ENCODE measurements at places on chromosomes 12 and 14.

DNA sequence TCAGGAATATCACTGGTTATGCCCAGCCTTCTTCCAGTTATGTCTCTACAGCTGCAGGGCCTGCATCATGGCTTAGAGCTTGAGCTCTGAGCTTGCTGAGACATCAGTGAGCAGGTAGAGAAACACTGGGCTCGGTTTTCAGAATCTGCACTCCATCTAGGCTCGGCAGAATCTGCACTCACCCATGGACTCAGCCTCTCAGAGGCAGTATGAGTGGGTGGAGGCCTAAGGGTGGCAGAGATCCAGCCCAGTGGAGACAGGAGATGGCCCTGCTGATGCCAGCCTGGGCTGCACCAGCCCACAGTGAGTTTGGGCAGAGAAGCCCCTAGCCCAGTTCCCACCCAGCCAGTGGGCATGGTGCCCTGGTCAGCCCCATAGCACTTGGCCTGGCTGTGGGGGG, 12.8 kb downstream of the KRT80 start:
- DNase-seq: no peak

- DNase-seq: no peak
Measured at GRCh38 chr12:90695415-90695814, 259.6 kb downstream of the CCER1 start.

DNA sequence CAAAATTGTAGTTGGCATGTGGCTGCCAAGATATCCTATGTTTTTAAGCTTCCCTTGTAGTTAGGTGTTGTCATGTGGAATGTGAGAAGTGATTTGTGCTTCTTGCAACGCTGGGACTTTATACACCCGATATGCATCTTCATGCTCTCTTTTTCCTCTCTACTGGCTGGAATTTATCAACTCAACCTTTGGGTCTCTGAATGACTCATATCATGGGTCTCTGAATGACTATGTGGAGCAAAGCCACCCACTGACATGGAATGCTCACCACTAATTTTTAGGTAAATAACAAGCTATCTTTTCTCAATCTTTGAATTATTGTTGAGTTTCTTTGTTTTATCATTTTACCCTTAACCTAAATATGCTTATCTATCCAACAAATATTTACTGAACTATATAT, 144.6 kb downstream of the ATP23 start:
- no peak for DNase-seq

DNA sequence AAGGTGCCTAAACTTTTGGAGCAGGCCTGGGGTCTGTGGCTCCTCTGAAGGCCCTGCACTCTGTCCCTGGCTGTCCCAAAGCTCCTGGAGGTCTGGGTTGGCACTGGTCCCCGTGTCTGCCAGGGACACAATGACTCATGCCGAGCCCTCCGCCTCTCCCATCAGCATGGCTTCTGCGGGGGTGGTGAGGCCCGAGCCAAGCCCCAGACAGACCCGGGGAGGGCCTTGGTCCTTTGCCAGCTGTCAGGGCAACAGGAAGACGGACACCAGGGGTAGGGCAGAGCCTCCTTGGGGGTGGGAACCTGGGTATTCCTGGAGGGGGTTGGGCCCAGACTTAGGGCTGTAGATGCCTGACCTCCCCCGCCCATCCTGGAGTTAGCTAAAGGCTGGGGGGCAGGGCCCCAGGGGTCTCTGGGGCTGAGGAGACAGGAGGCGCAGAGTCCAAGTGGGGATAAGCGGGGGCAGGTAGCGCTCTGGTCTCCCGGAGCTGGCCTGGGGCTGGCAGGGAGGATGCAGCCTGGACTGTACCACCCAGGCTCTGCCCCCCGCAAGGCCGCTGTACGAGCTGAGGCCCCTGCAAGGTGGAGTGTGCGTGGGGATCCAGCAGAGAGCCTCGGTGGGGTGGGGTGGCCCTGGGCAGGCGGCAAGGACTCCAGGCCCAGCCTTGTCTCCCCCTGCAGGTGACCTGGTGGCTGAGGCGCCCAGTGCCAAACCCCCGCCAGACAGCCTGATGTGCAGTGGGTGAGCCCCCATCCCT, 16.4 kb upstream of the PUS1 start:
- DNase-seq: no peak

DNA sequence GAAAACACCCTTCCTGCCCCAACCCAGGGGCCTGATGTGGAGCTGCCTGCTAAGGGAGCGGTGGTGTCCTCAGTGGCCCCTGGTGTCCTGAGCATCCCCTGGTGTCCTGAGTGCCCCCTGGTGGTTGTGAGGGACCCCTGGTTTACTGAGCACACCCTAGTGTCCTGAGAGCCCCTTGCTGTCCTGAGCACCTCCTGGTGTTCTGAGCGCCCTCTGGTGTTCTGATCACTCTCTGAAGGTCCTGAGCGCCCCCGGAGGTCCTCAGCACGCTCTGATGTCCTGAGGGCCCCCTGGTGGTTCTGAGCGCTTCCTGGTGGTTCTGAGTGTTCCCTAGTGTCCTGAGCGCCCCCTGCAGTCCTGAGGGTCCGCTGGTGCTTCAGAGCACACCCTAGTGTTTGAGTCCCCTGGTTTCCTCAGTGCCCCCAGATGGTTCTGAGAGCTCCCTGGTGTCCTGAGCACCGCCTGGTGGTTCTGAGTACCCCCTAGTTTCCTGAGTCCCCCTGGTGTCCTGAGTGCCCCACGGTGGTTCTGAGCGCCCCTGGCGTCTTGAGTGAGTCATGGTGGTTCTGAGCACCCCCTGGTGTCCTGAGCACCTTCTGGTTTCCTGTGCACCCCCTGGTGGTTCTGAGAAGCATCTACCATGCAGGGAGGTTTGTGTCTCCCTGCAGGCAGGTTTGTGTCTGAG, 1004.2 kb downstream of the TMEM121 start:
- DNase-seq: no peak

- no peak for DNase-seq
Measured at GRCh38 chr12:91663744-91664143, 481.1 kb upstream of the DCN start.

GRCh38 chr12:97168804-97169203, 261.7 kb downstream of the NEDD1 start:
- DNase-seq: no peak

- DNase-seq: no peak
Measured at GRCh38 chr12:3797531-3798048, 44.7 kb upstream of the CRACR2A start.

DNA sequence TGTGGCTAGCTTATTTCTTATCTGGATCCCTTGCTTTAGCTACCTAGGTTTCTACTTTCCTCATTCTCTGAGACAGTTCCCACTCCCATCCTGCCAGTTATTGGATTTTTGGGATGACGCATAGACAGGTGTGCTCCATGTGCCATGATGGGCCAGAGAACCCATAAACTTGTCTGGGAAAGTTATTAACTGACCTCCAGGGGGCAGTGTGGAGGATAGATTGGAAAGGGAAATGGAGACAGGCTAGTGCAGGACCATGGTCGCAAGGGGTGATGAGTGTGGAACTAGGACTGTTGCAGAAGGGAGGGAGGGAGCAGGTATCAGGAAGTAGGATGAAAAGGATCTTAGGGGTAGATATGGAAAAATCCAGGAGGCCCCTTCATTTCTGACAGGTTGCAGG, 80.3 kb downstream of the ESRRB start:
- no peak for DNase-seq

DNA sequence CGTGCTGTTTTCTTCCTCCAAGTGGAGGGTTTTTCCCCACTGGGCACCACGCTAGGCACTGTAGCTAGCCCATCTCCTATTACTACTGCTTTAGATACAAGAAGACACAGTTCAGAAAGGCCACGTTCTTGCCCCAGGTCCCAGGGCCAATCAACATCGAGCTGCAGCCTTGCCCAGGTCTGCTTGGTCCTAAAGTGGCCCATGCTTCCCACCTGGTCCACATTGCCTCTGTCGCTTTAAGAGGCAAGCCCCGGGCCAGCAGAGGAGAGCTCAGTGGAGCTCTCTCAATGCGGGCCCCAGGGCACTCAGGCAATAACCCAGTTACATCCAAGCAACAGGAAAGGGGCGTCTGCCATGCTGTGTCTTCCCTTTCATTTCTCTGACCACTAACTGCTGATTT, 148.1 kb downstream of the CALM1 start:
- no peak for DNase-seq

GRCh38 chr12:7479771-7480170, 23.8 kb downstream of the CD163 start:
- DNase-seq: no peak

DNA sequence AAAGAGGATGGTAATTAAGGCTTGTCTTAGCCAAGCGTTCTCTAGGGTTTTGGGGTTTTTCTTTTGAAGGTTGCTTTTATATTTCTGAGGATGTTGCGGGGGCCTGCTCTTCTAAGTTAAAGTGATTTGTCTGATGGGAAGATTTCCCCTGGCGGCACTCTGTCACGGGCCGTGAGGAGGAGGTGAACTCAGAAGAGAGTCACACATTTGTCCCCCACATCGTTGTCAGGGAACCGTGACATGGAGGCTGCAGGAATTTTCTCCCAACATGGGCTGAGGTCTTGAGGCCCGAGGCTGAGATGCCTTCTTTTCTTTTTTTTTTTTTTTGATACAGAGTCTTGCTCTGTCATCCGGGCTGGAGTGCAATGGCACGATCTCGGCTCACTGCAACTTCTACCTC, 71.5 kb downstream of the ADGRD1 start:
- no peak for DNase-seq

- DNase-seq: no peak
Measured at GRCh38 chr12:43337571-43338444, 214.2 kb downstream of the ADAMTS20 start.

GRCh38 chr12:18998343-18999261, 130.9 kb upstream of the PLEKHA5 start:
- no peak for DNase-seq

DNA sequence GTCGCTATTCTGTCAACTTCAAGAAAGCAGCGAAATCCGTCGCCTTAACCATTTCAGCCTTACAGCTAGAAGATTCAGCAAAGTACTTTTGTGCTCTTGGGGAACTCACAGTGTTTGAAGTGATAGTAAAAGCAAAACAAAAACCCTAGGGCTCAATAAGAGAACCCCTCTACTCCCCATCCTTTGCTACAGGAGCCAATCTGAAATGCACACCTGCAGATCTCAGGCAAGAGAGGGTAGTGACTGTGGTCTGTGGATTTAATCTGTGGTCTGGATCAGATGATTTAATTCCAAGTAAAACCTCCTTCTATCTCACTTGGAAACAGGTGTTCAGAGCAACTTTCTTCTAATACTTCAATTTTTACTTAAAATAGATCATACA, 422.9 kb upstream of the OR4E1 start:
- DNase-seq: no peak

- no peak for DNase-seq
Measured at GRCh38 chr12:22101749-22102243, 55.8 kb downstream of the CMAS start.

DNA sequence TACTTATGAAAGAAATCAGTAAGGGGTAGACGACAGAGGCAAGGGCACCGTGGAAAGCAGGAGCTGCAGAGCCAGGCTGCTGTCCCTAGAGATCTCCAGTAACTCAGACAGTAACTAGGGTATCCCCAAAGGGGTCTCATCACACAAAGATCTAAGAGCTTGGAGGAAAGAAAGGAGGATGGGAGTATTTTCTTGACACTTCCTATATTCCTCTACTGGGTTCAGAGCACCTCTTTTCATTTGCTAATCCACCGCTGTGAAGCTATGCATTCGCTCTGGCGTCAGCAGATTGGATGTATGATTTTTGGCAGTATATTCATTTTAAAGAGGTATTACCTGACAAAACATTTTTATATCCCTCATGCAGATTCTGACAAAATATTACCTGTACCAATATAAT, 12.6 kb downstream of the USP44 start:
- DNase-seq: no peak

- no peak for DNase-seq
Measured at GRCh38 chr14:58071341-58071740, 80.7 kb downstream of the ARMH4 start.

DNA sequence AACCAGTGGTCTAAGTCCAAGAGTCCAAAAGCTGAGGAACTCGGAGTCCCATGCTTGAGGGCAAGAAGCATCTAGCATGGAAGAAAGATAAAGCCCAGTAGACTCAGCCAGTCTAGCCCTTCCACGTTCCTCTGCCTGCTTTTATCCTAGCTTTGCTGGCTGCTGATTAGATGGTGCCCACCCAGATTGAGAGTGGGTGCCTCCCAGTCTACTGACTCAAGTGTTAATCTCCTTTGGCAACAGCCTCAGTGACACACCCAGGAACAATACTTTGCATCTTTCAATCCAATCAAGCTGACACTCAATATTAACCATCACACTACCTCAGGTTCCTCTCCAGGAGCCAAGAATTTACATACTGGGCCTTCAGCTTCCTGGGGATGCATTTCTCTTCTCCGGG, 476.1 kb downstream of the FUT8 start:
- no peak for DNase-seq

DNA sequence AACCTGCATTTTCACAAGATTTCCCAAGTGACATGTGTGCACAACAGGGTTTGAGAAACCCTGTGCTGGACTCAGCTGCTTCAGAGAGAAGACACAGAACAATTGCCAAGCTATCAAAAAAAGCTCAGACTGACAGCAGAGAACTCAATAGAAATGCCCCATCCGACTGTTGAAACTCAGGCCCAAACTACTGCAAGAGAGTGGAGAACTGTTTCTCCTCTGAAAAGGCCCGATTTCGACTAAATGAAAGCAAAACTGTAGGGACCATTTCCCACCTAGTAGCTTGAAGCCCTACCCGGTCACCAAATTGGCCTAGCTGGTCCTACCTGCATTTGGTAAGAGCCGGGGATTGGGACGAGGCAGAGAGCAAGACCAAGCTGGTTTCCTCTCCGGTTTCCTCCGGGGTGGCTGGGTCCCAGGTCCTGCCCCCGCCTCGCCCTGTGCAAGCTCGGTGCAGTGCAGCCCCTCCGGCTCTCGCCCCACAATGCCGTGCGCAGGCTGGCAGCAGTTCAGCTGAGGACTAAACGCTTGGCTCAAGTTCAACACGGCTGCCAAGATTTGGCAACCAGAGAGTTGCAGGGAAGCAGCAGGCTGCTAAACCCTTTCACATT, 1180.6 kb downstream of the VRK1 start:
- DNase-seq: peak; percentile 64

GRCh38 chr14:104266631-104267575, 128.5 kb downstream of the KIF26A start:
- DNase-seq: no peak

DNA sequence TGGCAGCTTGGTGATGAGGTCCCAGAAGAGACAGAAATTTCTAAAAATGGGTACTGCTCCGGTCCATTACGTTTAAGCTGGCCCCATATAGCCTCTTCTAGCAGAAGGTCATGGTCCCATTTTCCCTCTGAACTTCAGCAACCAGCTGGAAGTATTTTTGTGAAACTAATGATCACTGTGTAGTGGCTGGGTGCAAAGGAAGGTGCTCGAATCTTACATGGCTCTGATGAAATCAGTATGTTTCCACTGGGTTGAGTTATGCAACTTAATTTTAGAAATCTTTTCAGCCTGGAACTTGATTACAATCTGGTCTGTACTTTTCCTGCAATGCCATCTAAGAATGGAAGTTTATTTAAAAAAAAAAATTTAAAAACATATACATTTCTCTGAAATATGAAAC, 228.5 kb downstream of the FOXN3 start:
- no peak for DNase-seq

- DNase-seq: no peak
Measured at GRCh38 chr12:62767496-62767895, 167.5 kb downstream of the PPM1H start.

DNA sequence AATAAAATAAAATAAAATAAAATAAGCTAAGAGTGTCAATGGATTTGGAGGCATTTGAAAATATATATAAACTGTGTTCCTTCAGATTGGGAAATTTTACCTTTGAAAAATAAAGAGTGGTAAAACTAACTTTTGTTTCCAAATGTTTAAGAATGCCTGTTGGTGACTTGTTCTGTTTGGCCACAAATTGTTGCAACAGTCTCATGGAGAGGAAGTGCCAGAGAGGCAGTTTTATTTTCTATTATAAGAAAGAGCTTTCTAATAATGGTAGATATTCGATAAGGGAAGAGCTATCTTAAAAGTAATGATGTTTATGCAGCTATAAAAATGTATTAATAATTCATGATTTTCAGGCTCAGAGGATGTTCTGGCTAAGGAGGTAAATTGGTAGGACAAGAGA, 68.8 kb upstream of the MDGA2 start:
- DNase-seq: no peak

All from activated T-cell treated with anti-CD3 and anti-CD28 coated beads for 1 hour (primary cell).